Activated naive CD8-positive, alpha-beta T cell treated with anti-CD3 and anti-CD28 coated beads, Interleukin-2, amount 50 U/mL, for 24 hours (primary cell): ENCODE measurements at places on chromosomes 7 and 10.
A peak's percentile ranks its signal among the peaks of the same experiment; 100 is the strongest.

DNA sequence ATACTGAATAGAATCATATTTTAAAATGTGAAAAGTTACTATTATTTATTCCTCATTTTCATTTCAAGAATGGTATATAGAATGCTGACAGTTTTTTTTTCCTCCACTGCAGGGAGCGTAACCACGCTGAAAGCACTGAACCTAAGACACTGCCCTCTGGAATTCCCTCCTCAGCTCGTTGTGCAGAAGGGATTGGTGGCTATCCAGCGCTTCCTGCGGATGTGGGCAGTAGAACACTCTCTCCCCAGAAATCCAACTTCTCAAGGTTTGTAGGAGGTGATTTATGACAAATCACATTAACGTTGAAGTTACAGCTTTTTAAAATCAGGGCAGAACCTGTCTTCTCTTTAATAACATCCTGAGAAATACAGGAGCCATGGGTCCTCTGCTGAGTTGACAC is 12.4 kb downstream of the LRRC27 start:
- H3K4me1 ChIP-seq, result no peaks in the 10 kb centered on the region
- peaks cover 5% of the 10 kb centered on the region for H3K36me3 ChIP-seq
- no peaks in the 10 kb centered on the region for H3K27me3 ChIP-seq
- H3K4me3 ChIP-seq, result no peak overlapping the region
- DNase-seq, result no peak

DNA sequence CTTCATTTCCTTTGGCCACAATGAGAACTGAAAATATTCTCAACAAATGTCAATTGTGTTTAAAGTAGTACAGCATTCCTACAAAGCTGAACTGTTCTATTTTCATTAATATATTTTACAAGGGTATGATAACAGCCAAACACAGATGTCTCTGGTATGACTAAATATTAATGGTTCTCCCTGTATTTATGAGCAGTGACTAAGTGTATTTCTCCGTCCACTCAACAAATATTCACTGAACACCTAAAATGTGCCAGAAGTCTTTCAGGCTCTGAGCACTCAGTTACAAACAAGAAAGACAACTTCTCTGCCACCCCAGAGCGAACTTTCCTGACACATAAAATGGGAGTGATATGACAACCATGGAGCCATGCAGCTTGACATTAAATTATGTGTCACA is 135.6 kb downstream of the VPS41 start:
- no peak overlapping the region for H3K27ac ChIP-seq
- H3K4me3 ChIP-seq, result no peak overlapping the region
- H3K27me3 ChIP-seq, result no peaks in the 10 kb centered on the region
- DNase-seq, result no peak

DNA sequence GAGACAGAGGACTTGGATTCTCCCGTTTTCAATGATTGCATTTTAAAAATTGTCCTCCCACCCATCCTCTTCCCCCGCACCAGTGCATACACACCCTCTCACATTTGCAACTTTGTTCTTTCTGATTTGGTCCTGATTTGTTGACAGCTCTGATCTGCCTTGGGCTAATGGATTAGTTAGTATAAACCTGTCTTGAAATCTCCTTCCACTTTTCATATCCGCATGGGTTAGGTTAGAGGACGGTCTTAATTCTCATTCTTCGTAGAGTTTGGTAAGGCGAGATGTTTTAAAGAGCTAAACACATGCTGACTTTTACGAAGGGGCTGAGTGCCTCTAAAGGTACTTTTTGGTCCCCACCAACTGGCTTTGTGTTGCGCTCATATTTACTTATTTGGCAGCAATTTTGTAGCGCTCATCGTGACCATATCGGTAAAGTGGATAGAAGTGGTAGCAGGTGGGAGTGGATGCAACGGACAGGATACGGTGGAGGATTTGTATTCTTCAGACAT is 1.1 kb downstream of the AHR start:
- peak; percentile 11 for DNase-seq
- peaks cover 42% of the 10 kb centered on the region for H3K4me1 ChIP-seq
- H3K4me3 ChIP-seq, result peak overlapping the region; percentile 89
- H3K27me3 ChIP-seq, result no peaks in the 10 kb centered on the region
- H3K36me3 ChIP-seq, result peaks cover 2% of the 10 kb centered on the region

DNA sequence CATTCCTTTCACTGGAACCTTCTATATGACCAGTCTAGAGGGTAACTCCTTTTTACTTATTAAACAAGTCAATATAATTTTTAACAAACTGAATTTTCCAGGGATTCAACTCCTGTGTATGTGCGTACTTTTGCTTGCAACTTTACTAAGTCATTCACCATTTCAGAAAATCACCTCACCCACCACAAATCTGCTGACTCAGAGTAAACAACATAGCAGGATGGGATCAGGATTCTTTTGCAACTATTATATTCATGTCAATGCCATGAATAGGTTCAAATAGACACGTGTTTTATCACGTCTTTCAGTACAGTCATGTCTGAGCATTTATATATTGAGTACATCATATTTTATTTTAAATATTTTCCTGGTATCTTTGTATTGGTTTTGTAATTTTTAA is 14.5 kb downstream of the CTTNBP2 start:
- no peak for DNase-seq
- no peak overlapping the region for H3K27ac ChIP-seq
- peaks cover 4% of the 10 kb centered on the region for H3K27me3 ChIP-seq
- H3K4me1 ChIP-seq, result no peaks in the 10 kb centered on the region

GRCh38 chr7:47552621-47553020 is 29.3 kb downstream of the TNS3 start:
- no peaks in the 10 kb centered on the region for H3K36me3 ChIP-seq
- no peak for DNase-seq
- peaks cover 7% of the 10 kb centered on the region for H3K4me1 ChIP-seq

DNA sequence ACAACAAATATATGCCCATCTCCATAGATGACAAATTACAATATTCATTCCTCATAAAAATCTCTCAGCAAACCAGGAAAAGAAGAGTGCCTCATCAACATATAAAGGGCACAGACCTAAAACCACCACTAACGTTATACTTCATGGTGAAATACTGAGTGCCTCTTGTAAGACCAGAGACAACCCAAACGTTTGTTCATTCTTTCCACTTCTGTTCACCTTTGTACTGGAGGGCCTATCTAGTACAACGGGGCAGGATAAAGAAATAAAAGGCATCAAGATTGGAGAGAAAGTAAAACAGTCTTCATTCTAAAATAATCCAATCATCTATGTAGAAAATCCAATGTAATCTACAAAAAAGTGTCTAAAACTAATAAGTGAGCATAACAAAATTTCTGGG is 79.1 kb downstream of the LARP4B start:
- no peak for DNase-seq
- H3K4me1 ChIP-seq, result peaks cover 32% of the 10 kb centered on the region
- no peak overlapping the region for H3K4me3 ChIP-seq
- peak overlapping the region; percentile 20 for H3K27ac ChIP-seq
- H3K27me3 ChIP-seq, result no peaks in the 10 kb centered on the region

GRCh38 chr10:84298057-84298456 is 30.3 kb upstream of the CCSER2 start:
- no peak for DNase-seq
- H3K27me3 ChIP-seq, result no peaks in the 10 kb centered on the region
- H3K4me1 ChIP-seq, result peaks cover 23% of the 10 kb centered on the region
- H3K27ac ChIP-seq, result no peak overlapping the region
- no peaks in the 10 kb centered on the region for H3K36me3 ChIP-seq

GRCh38 chr7:98733036-98733435 is 116.0 kb downstream of the NPTX2 start:
- no peaks in the 10 kb centered on the region for H3K4me1 ChIP-seq
- DNase-seq, result peak; percentile 73
- no peak overlapping the region for H3K27ac ChIP-seq
- H3K27me3 ChIP-seq, result peaks cover 10% of the 10 kb centered on the region
- no peaks in the 10 kb centered on the region for H3K36me3 ChIP-seq
- no peak overlapping the region for H3K4me3 ChIP-seq

- H3K27me3 ChIP-seq, result no peaks in the 10 kb centered on the region
- peaks cover 2% of the 10 kb centered on the region for H3K4me1 ChIP-seq
- no peak overlapping the region for H3K27ac ChIP-seq
- no peak overlapping the region for H3K4me3 ChIP-seq
These were observed 61.1 kb upstream of the SAMD8 start for GRCh38 chr10:75050149-75050919.

- no peak overlapping the region for H3K27ac ChIP-seq
- peak overlapping the region; percentile 21 for H3K4me3 ChIP-seq
- peaks cover 71% of the 10 kb centered on the region for H3K4me1 ChIP-seq
- H3K27me3 ChIP-seq, result no peaks in the 10 kb centered on the region
These were observed 7.6 kb downstream of the FOXK1 start for GRCh38 chr7:4689668-4690067.

- H3K27ac ChIP-seq, result no peak overlapping the region
- H3K4me1 ChIP-seq, result peaks cover 35% of the 10 kb centered on the region
These were observed 38.2 kb downstream of the AVL9 start for GRCh38 chr7:32533276-32534029.

GRCh38 chr7:2015251-2015871 is 217.4 kb downstream of the MAD1L1 start:
- no peaks in the 10 kb centered on the region for H3K27me3 ChIP-seq
- peaks cover 4% of the 10 kb centered on the region for H3K36me3 ChIP-seq
- no peak for DNase-seq
- H3K4me1 ChIP-seq, result peaks cover 15% of the 10 kb centered on the region
- no peak overlapping the region for H3K27ac ChIP-seq
- H3K4me3 ChIP-seq, result no peak overlapping the region

DNA sequence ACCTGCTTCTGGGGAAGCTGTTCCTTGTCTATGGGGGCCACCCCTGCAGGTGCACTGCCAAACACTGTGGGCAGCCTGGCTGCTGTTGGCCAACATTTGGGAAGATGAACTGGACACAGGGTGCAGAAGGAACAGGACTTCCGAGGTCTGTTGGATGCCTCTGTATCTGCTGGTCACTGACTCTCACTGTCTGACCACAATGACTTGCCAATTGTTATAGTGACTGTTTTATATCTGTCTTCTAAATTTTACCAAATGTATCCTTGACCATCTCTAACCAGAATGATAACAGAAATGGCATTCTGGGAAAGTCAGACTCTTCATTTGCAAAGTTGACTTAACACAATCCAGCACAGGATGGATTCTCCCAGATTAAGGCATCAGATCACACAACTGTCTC is 214.0 kb upstream of the PRSS58 start:
- no peaks in the 10 kb centered on the region for H3K27me3 ChIP-seq
- H3K4me1 ChIP-seq, result peaks cover 42% of the 10 kb centered on the region
- no peak overlapping the region for H3K4me3 ChIP-seq
- no peaks in the 10 kb centered on the region for H3K36me3 ChIP-seq
- DNase-seq, result no peak

DNA sequence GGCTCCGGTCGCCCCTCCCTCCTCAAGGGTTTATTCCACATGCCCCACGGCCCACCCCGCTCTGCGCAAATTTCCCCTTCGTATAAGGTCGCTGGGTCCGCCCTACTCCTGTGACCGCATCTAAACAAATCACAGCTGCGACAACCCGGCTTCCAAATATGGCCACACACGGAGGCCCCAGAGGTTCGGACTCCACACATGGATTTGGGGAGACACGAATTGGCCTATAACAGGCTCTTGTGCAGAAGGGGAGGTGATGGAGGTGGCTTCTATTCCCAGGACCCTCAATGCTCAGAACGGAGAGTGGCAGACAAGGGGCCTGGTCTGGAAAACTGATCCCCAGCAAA is 90.1 kb downstream of the FOXL3 start:
- peak overlapping the region; percentile 54 for H3K27ac ChIP-seq
- peaks cover 10% of the 10 kb centered on the region for H3K36me3 ChIP-seq
- no peaks in the 10 kb centered on the region for H3K27me3 ChIP-seq

DNA sequence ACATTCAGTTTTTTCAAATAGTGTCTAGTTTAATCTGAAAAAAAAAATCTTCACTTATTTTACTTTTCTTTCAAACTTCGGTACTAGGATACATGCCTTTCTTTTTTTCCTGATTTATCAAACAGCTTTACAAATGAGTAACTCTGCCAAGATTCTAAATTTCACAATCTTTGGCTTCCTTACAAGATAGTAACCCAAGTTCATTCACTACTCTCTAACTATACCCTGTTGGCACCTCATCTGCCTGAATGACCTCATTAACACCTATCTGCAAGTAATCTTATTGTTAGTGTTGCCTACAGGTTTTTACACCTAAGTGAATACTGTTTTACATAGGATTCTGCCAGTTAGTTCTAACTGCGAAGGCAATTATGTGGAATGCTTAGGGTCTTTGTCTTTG is 159.8 kb downstream of the FOXP2 start:
- H3K4me1 ChIP-seq, result no peaks in the 10 kb centered on the region
- no peak overlapping the region for H3K27ac ChIP-seq

GRCh38 chr7:98727146-98727709 is 110.1 kb downstream of the NPTX2 start:
- H3K4me3 ChIP-seq, result no peak overlapping the region
- H3K36me3 ChIP-seq, result no peaks in the 10 kb centered on the region
- no peaks in the 10 kb centered on the region for H3K4me1 ChIP-seq
- DNase-seq, result no peak
- H3K27me3 ChIP-seq, result peaks cover 10% of the 10 kb centered on the region
- no peak overlapping the region for H3K27ac ChIP-seq

DNA sequence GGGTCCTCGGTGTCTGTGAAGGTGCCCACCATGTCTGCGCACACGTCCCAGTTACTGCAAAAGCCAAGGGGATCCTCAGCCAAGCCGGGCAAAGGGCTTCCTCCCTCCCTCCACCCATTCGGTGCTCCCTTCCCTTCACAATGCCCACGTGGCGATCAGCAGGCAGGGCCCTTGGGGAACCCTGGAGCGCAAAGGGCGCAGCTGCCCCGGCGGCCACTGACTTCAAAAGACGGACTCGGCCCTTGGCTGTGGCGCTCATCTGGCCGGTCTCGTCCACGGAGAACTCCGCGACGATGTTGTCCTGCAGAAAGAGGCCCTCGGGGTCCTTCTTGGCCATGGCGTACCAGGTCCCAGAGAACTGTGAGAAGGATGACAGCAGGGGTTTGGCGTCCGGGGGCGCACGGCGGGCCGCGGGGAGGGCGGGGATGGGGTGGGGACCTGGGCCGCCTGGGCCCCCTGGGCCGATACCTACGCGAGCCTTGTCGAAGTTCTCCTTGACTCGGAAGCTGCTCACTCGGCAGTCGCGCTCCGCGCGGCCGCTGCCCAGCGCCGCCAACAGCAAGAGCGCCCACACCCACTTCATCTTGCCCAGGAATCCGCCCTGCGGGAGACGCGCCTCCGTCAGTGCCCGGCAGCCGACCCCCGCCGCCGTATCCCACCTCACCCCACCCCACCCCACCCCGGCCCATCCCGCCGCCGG is 439 bp downstream of the RBP4 start:
- H3K4me3 ChIP-seq, result no peak overlapping the region
- no peaks in the 10 kb centered on the region for H3K36me3 ChIP-seq
- no peak for DNase-seq
- H3K27ac ChIP-seq, result no peak overlapping the region
- peaks cover 40% of the 10 kb centered on the region for H3K27me3 ChIP-seq
- H3K4me1 ChIP-seq, result no peaks in the 10 kb centered on the region

- H3K36me3 ChIP-seq, result no peaks in the 10 kb centered on the region
- no peaks in the 10 kb centered on the region for H3K4me1 ChIP-seq
- DNase-seq, result no peak
- H3K27ac ChIP-seq, result no peak overlapping the region
These were observed 337.9 kb downstream of the FGFR2 start for GRCh38 chr10:121260377-121260776.

GRCh38 chr10:117004227-117005025 is 561 bp downstream of the SHTN1 start:
- H3K27me3 ChIP-seq, result peaks cover 38% of the 10 kb centered on the region
- DNase-seq, result no peak
- peaks cover 9% of the 10 kb centered on the region for H3K4me1 ChIP-seq
- H3K27ac ChIP-seq, result no peak overlapping the region
- no peaks in the 10 kb centered on the region for H3K36me3 ChIP-seq
